GM23338 (cell line): ENCODE measurements at places on chromosomes 2 and 18. TPM values are rescaled to one million over a fixed set of nuclear protein-coding genes. Genes with fewer than 3 reads are reported as not detected.

Gene NPAS2
- total RNA-seq, result 0.56 and 0.58 TPM in 2 replicates

DNA sequence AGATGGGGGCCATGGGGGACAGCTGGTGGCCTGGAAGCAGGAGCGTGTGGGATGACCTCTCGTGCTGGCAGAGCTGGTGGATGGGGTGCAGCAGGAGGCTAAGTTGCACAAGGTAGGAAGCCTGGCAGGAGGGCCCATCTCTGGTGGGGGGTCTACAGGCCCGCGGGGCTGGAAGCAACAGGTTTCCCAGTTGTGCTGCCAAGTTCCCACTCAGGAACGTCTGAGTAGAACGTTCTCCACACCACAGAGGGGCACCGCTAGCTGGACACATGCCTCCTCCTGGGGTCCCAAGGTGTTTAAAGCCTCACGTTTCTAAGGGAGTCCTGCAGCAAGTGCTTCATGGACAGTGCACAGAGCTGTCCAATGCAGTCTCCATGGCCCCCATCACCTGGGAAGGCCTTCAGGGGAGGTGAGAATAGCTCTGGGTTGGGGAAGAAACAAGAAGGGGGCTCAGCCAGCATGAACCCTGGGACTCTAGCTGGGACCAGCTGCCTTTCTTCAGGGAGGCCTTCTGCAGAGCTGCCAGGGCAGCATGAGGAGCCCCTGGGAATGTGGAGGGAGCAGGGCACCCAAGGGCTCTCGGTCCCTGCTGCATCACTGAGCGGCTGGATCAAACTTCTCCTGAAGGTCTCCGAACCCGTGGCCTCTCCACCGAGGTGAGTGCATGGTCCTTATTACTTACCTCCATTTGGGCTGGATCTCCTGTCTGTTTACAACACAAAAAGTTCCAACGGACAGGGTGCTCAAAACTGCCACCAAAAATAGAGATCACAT is 80.0 kb downstream of the TWIST2 start:
- H3K27me3 ChIP-seq, result no peaks in the 10 kb centered on the region
- no peak overlapping the region for H3K27ac ChIP-seq
- no peak for DNase-seq
- H3K4me3 ChIP-seq, result no peak overlapping the region

Gene PPP4R1
- total RNA-seq, result 79.4 and 91.9 TPM in 2 replicates

DNA sequence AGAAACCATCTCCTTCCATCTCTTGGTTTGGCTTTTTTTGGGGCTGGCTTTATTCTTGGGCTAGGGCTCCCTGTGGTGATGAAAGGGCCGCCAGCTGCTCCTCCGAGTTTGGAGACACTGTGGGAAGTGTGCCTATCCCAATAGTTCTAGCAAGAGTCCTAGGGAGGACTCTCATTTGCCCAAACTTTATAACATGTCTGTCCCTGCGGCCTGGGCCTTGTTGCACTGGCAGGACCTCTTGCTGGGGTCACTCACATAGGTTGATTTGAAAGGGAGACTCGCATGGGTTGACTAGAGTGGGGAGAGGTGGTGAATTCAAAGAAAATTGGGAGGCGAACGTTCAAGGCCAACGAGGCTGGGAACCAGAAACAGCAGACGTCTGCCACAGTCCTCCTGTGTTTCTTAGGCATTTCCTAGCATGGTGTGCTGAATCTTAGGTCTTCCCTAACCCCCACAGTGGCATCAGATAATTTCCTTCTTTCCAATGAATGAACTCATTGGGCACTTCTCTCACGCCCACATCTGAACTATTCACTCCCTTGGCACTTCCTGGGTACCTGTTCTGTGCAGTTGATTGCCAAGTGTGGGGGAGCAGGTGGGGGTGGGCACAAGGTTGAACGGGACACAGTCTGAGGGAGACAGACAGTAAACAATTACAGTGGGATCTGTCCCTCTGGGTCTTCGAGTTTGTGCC is 26.8 kb downstream of the NIFK start:
- no peak overlapping the region for H3K27ac ChIP-seq
- H3K36me3 ChIP-seq, result no peaks in the 10 kb centered on the region; the same call in 1 of the 2 replicates

Gene CERKL
- 0.69 TPM in 1 of 2 replicates, not detected in the other for total RNA-seq

- DNase-seq, result no peak
- no peaks in the 10 kb centered on the region for H3K27me3 ChIP-seq
- no peak overlapping the region for H3K4me3 ChIP-seq
- H3K4me1 ChIP-seq, result peaks cover 16% of the 10 kb centered on the region
- H3K36me3 ChIP-seq, result no peaks in the 10 kb centered on the region
- no peak overlapping the region for H3K27ac ChIP-seq
These were observed 2.2 kb upstream of the GFPT1 start for GRCh38 chr2:69389271-69389670.

- H3K36me3 ChIP-seq, result no peaks in the 10 kb centered on the region
- H3K4me3 ChIP-seq, result no peak overlapping the region
- no peaks in the 10 kb centered on the region for H3K27me3 ChIP-seq
- DNase-seq, result no peak
- peaks cover 38% of the 10 kb centered on the region for H3K4me1 ChIP-seq
- no peak overlapping the region for H3K27ac ChIP-seq
These were observed 13.5 kb downstream of the ZFP36L2 start for GRCh38 chr2:43212931-43213330.

Gene GALNT3
- total RNA-seq, result 17.1 and 38.1 TPM in 2 replicates

DNA sequence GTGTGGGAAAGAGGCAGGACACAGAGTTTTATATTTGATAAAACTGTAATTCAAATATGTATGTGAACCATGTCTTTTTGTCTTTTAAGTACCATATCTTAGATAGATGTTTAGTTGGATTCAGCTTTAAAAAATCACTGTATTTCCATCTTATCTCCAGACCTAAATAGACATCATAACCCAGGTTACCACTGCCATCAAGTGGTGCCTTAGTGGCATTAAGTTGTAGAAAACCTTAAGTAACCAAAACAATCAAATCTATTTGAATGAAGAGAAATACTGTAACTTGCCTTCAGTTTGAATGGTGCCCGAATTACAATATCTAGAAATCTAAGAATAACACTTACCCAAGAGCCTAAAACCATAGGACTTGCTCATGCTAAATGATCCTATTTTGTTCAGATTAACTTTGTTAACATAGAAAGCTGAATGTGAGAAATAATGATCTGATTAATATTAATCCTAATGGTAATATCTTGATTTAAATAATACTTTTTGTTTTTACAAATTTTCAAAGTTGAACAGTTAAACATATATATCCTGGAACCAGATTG is 92.5 kb upstream of the MAP2 start:
- H3K4me1 ChIP-seq, result peaks cover 6% of the 10 kb centered on the region; the same call in 1 of the 2 replicates
- H3K27ac ChIP-seq, result no peak overlapping the region
- H3K4me3 ChIP-seq, result no peak overlapping the region
- no peaks in the 10 kb centered on the region for H3K36me3 ChIP-seq

DNA sequence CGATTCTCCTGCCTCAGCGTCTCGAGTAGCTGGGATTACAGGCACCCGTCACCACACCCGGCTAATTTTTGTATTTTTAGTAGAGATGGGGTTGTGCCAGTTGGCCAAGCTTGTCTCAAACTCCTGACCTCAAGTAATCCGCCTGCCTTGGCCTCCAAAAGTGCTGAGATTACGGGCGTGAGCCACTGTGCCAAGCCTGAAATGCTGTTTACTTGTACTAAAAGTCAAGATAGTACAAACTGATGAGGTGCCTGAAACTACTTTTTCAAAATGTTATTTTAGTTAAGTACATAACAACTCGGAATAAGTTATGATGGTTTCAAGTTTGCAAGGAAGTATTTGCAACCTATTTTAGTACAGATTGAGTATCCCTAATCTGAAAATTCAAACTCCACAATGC is 85.7 kb downstream of the CEP192 start:
- peaks cover 24% of the 10 kb centered on the region for H3K36me3 ChIP-seq
- H3K4me1 ChIP-seq, result no peaks in the 10 kb centered on the region
- no peaks in the 10 kb centered on the region for H3K27me3 ChIP-seq
- H3K27ac ChIP-seq, result no peak overlapping the region
- no peak for DNase-seq
